ENCODE measurements at places on chromosomes 1 and 21.
A peak's percentile ranks its signal among the peaks of the same experiment; 100 is the strongest.

- no peak for DNase-seq
Observed at GRCh38 chr1:17520473-17521319, 18.8 kb upstream of the ARHGEF10L start.

DNA sequence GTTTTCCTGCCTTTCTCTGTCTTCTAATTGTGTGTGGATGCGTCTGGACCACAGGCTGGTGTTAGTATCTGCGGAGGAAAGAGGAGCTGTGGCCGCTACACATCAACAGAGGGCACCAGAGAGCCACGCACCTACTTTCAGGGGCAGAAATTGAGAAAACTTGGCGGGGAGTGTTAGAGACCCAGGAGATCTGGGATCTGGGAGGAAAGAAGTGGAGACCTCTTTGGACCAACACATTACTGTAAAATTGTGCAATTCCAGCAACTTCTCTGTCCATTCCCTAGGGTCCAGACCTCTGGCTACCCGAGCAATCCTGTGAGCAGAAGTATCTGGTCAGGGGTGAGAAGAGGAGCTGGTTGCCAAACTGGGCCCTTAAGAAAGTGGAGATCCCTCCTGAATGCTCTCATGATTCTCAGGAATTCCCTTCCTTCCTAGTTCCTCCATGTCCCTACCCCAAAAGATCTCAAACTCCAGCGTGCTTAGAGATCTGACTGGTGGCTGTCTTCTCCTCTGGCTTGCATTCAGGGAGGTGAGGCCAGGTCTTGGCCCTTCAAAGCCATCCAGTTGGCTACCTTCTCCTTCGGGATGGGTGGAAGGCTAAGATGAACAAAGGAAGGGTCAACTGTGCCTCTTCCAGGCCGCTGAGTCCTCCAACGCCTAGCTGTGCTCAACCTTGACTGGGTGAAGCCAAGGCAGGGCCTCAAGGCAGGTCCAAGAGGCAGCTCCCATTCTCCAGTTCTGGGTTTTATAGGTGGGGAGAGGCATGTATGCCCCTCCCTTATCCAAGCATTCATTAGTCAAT is 1.2 kb upstream of the KIRREL1 start:
- DNase-seq: no peak

DNA sequence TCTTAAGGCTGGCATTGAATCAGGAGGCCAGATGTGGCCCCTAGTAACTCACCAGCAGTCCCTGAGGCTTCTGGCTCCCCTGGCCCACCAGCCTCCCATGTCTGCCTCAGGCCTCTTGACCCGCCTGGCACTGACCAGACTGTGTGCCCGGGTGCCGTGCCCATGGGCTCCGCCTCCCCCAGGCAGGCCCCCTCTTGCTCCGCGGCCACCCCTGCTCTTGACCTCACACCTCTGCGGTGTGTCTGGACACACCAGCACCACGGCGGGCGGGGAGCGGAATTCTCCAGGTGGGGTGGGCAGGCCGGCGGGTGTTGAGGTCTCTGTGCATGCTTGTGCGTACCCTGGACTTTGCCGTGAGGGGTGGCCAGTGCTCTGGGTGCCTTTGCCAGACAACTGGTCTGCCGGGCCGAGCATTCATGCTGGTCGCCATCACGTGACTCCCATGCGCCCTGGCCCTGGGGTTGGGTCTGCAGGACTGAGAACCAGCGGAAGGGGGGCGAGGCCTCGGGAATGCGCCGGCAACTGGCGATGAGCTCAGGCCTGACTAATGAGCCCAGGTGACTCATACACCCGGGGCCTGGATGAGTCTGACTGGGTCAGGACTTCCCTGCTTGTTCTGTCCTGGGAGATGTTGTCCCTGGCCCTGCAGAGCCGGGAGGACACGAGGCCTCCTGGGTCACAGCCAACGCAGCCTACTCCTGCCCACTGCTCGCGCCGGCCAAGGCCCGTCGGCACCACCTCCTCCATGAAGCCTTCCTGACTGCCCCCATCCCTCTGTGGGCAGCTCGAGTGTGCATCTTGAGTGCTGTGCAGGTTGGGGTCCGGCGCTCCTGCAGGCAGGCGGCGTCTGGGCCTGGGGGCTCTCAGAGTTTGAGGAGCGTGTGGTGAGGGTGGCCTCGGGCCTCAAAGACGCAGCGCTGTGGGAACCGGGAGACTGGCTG is 22.6 kb downstream of the COL18A1 start:
- no peak for DNase-seq

GRCh38 chr1:211013346-211014240 is 120.4 kb downstream of the KCNH1 start:
- no peak for DNase-seq

DNA sequence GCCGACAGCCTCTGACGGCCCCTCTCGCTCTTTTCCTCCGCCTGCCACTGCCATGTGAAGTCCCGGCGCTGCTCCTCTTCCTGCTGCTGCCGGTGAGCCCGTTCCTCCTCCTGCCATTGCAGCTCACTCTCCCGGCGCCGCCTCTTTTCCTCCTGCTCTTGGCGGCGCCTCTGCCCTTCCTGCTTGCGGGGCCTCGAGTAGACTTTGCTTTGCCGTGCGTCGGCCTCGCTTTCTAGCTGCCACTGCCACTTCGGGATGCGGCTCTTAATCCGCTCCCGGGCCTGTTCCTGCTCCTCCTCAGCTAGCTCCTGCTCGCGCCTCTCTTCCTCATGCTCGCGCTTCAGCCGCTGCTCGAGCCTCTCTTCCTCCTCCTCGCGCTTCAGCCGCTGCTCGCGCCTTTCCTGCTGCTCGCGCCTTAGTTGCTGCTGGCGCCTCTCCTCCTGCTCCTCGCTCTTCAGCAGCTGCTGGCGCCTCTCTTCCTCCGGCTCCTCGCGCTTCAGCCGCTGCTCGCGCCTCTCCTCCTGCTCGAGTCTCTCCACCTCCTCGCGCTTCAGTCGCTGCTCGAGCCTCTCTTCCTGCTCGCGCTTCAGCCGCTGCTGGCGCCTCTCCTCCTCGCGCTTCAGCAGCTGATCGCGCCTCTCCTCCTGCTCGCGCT is 4.3 kb downstream of the TCHH start:
- DNase-seq: no peak

DNA sequence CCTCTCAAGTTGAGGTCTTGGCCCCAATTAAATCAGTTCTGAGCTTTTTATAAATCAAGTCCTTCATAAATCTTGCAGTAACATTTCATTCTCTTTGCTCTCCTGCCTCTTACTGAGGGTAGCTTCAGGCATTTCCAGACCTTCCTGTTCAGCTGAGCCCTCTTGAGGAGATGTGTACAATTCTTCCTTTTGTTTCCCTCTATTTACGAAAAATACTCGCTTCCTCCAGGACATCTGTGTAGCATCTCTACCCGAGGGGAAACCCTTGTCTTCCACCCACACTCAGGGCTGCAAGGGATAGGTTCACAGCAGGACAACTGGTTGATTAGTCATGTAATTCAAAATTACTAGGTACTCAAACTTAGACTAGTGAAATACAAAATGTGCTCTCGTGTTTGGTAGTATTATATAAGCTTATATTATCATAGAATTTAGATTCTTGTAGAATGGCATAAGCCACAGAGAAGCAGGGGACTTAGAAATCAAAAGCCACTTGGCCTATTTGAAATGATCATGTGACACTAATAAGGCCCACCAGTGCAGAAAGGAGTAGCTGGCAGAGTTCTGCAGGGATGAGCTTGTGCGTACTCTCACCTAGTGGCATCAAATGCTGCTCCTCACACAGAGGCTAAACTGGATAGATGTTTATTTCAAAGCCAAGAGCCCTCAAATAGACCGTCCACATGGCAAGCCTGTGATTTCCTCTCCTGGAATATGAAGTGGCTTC is 126.7 kb downstream of the GDAP2 start:
- DNase-seq: no peak

- DNase-seq: no peak
Observed at GRCh38 chr1:116185161-116185701, 74.0 kb downstream of the MAB21L3 start.

DNA sequence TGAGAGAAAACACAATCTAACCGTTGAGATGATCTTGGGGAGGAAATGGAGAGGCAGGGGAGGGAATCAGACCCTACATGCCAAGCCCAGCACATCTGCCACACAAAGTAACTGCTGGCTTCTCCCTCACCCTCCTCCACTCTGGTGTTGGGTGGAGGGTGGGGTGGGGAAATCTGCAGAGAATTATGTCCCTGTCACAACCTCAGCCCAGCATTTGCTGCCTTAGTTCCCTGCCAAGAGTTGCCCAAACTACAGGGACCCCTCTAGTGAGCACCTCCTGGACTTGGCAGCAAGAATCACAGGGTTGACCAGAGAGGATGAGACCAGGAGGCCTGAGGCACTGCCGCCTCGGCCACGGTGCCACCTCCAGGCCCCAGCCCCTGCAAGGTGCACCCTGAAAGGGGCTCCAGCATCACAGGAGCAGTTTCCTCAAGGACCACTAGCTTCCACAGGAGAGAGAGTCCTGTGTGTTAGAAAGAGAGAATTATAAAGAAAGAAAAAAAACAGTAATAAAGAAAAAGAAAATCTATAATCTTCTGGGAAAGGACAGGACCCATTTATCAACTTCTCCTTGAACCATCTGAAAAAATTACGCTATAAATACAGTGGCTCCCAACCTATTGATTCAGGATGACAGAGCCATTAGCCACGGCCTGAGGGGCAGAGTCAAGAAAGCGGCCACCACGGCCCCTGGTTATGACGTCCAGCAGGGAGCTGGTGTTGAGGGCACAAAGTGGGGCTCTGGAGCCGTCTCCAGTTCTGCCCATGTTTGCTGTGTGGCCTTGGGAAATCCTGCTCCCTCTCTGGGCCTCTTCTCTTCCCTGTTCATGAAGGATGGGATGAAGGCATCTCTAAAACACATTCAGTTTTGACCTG is 451.7 kb downstream of the MATN1 start:
- DNase-seq: no peak

GRCh38 chr1:1441002-1441888 is 5.8 kb downstream of the VWA1 start:
- DNase-seq: peak; percentile 65

DNA sequence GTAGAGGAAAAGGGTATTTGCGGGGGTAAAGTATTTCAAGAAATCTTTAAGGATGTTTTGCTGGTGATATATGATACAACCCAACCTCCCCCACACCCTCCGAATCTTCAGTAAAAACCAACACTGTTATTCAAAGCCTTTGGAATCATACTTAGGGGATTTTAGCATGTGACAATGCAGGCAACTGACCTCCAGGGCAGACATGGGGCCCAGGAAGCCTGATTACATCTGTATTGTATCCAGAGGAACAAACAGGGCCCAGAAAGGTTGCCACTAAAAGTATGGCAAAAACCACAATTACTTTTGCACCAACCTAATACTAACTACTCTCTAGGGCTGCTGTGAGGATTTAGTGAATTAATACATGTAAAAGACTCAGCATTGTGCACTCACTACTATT is 43.9 kb upstream of the CNN3 start:
- DNase-seq: no peak

- DNase-seq: no peak
Observed at GRCh38 chr1:53076165-53076564, 14.2 kb downstream of the PODN start.

DNA sequence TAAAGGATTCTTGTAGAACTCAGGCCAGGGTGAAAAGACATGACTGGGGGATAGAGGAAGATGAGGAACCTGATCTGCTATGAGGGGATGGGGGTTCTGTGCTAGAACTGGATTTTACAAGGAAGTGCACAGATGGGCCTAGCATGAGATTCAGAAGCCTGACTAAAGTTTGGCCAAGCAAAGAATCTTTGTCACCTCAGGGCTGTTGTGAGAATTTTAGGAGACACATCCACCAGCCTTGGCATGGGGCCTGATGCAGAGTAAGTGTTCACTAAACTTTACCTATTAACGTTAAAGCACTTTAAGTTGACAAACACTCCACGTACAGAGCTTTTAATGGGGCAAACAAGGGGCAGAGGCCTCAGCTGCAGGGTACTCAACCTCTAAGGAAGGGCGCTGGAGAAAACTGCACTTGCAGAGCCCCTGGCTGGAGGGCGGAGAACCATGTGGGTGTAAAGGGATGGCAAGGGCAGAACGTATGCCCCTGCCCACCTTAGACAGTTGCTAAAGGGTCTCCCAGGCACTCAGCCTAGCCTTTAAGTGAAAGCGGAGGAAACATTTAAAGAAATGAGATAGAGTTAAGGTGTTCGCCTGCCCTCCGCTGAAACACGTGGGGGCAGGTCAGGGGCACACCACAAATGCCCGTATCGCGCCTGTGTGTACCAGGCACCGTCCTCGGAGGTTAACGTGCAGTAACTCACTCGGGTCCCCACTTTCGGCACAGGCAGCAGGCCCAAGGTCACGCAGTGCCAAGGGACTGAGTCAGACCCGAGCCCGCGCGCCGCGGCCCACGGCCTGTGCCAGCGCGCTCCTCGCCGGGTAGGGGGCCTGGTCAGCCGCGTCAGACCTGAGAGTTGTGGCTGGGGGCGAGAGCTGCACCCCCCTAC is 990 bp upstream of the MRPS6 start:
- no peak for DNase-seq

GRCh38 chr1:154969860-154970452 is 591 bp downstream of the SHC1 start:
- DNase-seq: no peak

DNA sequence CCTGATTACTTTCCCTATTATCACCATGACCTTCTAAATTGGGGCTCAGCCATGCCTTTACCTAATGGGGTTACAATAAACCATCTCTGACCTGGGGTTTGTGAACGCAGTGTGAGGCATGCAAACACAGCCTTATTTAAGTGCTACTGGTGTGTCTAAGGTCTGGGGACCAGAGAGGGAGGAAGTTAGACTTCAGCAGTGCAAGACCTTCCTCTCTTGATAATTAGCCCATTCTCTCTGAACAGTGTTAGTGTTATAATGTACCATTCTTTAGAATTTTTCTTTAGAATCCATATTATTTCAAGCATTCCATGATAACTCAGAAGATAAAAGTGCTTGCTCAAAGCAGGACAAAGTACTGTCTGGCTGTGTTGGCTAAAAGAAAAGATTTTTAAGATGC is 10.5 kb upstream of the LRRC8D start:
- DNase-seq: no peak

GRCh38 chr21:38350684-38351083 is 93.9 kb downstream of the KCNJ15 start:
- no peak for DNase-seq

- no peak for DNase-seq
Observed at GRCh38 chr1:116983112-116983511, 18.4 kb upstream of the CD101 start.

DNA sequence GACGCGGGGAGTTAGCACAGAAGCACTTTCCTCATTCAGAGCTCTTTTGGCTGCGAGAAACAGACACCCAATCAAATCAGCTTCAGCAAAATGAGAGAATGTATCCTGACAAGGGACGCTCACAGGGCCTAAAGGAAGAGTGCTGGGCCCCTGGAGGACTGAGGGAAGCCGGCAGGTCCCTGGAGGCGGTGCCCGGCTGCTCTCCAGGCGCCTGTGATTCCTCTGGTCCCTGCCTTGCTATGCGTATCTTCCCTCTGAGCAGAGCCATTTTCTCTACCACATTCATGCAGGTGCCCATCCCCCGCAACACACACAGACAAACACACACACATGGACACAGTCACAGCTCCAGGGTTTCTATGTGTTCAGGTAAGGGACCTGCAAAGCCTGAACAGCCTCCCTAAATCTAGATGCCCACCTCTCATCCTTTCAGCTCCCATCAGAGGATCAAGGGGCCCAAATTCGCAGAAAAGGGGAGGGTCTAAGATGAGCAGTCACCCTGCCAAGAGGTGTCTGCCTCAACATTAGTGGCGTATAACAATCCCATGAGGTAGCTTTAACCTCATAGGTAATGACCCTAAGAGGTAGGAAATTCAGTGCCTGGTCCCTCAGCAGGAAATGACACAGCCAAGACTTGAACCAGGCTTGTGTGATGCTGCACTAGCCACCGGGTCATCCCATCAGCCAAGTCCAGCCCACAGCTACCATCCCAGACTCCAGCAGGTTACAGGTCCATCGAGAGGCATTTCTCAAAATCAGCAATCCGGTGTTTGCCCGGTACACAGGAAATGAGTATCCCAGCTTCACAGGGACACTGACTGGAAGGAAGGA is 29.0 kb downstream of the PTAFR start:
- DNase-seq: no peak

GRCh38 chr1:30809514-30810263 is 52.1 kb upstream of the LAPTM5 start:
- DNase-seq: no peak

Data from hematopoietic multipotent progenitor cell (in vitro differentiated cells).